Small intestine (tissue), 16 donors: ENCODE measurements at places on chromosomes 1 and 21. TPM values are rescaled to one million over a fixed set of nuclear protein-coding genes. Genes with fewer than 3 reads are reported as not detected.
A peak's percentile ranks its signal among the peaks of the same experiment; 100 is the strongest.

C2CD4D gene
- polyA plus RNA-seq = 0.62 TPM

KCNA10 gene
- polyA plus RNA-seq = not detected

TMEM51 gene
- polyA plus RNA-seq = 17.8 TPM

GRCh38 chr1:77283701-77284425 is 2.0 kb downstream of the AK5 start:
- H3K36me3 ChIP-seq = no peaks in the 10 kb centered on the region
- peaks cover 5% of the 10 kb centered on the region for H3K27me3 ChIP-seq
- H3K4me3 ChIP-seq = no peak overlapping the region
- no peak overlapping the region for H3K27ac ChIP-seq
- peaks cover 7% of the 10 kb centered on the region for H3K4me1 ChIP-seq

- H3K4me3 ChIP-seq = peak overlapping the region; percentile 19
- peaks cover 2% of the 10 kb centered on the region for H3K36me3 ChIP-seq
- H3K27ac ChIP-seq = peak overlapping the region; percentile 96
- DNase-seq = peak; percentile 96
- H3K4me1 ChIP-seq = peaks cover 4% of the 10 kb centered on the region
- H3K27me3 ChIP-seq = no peaks in the 10 kb centered on the region
Observed at GRCh38 chr1:15885701-15886610, 38.4 kb downstream of the SPEN start.

GRCh38 chr1:116529199-116529631 is 41.6 kb downstream of the CD58 start:
- DNase-seq = no peak
- no peak overlapping the region for H3K4me3 ChIP-seq
- H3K27ac ChIP-seq = no peak overlapping the region
- no peaks in the 10 kb centered on the region for H3K4me1 ChIP-seq
- H3K36me3 ChIP-seq = peaks cover 21% of the 10 kb centered on the region

DNA sequence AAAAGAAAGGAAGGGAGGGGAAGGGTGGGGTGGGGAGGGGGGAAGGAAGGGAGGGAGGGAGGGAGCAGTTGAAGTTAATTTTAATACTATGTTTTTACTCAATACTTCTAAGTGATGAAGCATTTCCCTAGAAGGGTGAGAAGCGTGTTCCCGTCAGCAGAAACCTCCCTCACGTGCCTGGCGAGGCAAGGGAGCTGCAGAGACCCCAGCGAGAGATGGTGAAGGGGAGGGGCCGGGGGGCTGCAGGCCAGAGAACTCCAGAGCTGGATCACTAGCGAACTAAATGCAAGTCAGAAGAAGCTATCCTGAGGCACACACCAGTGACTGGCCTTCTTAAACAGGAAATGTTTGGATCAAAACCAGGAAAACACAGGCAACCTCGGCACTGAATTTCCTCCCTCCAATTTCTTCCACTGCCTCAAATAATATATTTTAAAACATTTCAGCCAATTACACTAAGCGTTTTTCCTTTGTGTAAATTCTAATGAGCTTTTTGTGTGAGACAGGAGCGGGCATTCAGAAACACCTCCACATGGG is 18.0 kb downstream of the WDR4 start:
- H3K36me3 ChIP-seq = peaks cover 8% of the 10 kb centered on the region
- H3K27ac ChIP-seq = no peak overlapping the region
- no peak overlapping the region for H3K4me3 ChIP-seq
- no peaks in the 10 kb centered on the region for H3K27me3 ChIP-seq
- DNase-seq = no peak

GRCh38 chr1:180482425-180483275 is 19.7 kb downstream of the ACBD6 start:
- H3K36me3 ChIP-seq = no peaks in the 10 kb centered on the region
- peak; percentile 52 for DNase-seq
- no peak overlapping the region for H3K27ac ChIP-seq
